GM18507 (cell line): ENCODE measurements at places on chromosomes 16 and 17.

DNA sequence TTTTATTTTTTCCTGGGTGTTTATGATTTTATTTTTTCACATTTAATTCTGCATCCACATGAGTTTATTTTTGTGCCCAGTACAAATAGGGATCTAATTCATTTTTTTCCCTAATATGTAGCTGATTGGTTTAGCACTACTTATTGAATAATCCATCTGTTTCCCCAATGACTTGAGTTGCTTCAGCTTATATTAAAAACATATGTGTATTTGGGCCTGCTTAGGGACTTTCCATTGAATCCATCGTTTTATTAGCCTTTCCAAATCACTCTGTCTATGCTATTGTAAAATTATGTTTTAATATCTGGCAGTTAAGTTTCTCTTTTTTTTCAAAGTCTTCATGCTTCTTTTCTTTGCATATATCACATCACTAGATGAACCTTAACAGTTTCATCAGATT is 42.2 kb downstream of the WWP2 start:
- DNase-seq: no peak

DNA sequence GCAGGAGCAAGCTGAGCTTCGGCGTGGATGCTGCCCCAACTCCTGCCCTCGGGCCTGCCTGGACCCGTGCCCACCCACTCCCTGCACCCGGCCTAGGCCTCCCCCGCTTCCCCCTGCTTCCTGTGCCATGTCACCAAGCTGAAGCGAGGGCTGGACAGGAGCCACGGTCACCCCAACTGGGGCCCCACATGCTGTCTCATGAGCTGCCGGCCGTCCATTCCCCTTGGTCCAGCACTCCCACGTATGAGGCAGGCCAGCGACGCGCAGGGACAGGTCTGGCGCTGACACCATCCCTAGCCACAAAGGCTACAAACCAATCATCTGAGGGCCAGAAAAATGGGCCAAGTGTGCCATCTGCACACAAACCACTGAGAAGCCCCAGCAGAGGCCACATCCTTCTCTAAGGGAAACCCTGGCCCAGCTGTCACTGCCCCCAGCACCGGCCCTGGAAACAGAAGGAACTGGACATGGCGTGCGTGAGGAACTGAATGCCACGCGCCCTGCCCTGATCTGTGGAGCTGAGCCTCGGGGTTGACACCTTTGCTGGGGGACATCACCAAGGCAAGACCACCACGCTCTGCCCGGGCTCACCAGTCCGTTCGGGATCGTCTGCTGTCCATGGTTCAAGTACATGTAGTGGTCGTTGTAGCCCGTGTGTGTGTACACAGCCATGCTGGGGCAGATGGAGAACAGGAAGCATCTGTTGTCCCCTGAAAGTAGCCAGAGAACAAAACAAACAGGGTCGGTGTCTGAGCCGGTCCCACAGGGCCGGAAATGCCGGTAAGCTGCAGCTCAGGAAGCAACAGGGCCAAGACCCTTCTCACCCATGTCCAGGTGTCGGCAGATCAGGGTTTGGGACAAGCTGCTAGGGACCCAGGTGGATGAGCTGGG is 22.2 kb downstream of the MEAK7 start:
- DNase-seq: no peak

DNA sequence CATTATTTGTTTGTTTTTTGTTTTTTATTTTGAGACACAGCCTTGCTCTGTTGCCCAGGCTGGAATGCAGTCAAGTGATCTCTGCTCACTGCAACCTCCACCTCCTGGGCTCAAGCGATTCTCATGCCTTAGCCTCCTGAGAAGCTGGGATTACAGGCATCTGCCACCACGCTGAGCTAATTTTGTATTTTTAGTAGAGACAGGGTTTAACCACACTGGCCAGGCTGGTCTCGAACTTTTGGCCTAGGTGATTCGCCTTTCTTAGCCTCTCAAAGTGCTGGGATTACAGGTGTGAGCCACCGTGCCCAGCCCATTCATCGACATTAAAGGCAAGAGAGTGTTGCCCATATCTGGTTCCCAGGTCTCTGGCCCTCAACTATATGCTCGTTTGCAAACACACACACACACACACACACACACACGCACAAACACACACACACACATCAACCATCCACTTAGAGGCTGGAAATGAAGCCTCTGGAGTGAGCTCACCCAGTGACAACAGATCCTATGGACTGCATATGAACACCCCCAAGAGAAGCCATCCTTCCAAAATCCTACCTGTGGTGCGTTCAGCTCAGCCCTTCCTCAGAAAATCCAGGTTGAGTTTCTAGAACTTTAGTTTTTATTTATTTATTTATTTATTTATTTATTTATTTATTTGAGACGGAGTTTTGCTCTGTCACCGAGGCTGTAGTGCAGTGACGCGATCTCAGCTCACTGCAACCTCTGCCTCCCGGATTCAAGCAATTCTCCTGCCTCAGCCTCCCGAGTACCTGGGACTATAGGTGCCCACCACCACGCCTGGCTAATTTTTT is 12.3 kb upstream of the SEPHS2 start:
- no peak for DNase-seq

DNA sequence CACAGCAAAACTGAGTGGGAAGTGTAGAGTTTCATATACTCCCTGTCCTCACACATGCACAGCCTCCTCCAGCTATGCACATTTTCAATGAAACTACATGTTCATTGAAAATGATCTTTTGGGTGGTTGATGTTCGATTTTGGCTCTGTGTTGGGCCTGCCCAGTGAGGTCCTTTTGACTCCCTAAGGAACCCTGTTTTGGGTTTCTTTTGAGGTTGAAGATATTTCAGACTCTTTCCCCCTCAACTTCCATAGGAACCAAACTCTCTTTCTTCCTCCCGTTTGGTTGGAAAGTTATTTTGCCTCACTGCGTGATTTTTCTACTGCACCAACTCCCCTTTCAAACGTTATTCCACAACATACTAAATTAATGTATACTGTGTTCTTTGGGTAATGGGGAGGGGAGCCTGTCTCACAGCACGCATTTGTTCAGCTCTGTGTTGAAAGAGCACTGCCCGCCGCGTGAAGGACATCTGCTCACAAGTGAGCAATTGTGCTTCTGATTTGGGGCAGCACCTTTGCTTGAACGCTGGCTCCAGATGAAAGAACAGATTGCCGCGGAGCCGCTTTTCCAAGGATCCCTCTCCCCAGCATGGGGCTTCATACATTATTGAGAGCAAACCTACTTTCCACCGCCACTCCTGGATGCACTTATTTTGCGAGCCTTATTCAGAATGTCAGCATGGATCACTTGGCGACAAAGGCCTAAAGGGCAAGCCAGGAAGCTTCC is 385.9 kb downstream of the WWOX start:
- no peak for DNase-seq

DNA sequence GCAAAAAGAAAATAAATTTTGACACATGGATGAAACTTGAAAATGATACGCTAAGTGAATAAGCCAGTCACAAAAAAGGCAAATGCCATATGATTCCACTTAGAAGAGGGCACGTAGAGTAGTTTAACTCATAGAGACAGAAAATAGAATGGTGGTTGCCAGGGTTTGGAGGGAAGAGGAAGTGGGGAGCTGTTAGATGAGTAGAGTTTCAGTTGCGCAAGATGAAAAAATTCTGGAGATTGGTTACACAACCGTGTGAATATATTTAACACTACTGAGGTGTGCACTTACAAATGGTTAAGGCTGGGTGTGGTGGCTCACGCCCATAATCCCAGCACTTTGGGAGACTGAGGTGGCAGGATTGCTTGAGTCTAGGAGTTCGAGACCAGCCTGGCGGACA is 93.4 kb upstream of the TMEM132E start:
- no peak for DNase-seq

- no peak for DNase-seq
Observed at GRCh38 chr17:30981531-30982519, 11.0 kb downstream of the RNF135 start.

DNA sequence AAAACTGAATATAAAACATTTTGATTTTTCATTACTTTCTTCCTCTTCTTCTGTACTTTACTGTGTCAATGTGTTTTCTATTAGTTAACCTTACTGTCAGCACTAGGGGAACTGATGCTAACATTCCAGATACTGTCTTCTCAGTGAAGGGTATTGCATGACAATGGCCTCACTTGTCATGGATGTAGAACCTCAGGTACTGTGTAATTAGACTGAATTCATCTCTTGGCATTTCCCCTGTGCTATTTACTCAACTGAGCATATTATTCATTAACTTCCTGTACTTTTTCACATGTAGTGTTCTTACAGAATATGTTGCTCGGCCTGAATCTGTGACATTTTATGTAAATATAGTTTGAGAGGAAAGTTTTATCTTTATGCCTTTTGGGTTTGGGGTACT is 237.0 kb downstream of the CA10 start:
- DNase-seq: no peak

GRCh38 chr17:65261152-65261551 is 124.0 kb downstream of the RGS9 start:
- no peak for DNase-seq

GRCh38 chr16:25523183-25523582 is 168.6 kb upstream of the HS3ST4 start:
- no peak for DNase-seq

- no peak for DNase-seq
Observed at GRCh38 chr16:54051821-54052220, 234.8 kb downstream of the IRX3 start.

GRCh38 chr17:56849131-56849530 is 15.2 kb downstream of the DGKE start:
- no peak for DNase-seq

GRCh38 chr16:84700446-84701300 is 873 bp downstream of the USP10 start:
- no peak for DNase-seq

- no peak for DNase-seq
Observed at GRCh38 chr16:64983963-64984362, 137.9 kb downstream of the CDH11 start.

GRCh38 chr17:60901806-60902205 is 224.2 kb downstream of the BCAS3 start:
- DNase-seq: no peak

GRCh38 chr17:12592941-12593340 is 72.7 kb upstream of the MYOCD start:
- DNase-seq: no peak

- no peak for DNase-seq
Observed at GRCh38 chr17:34858591-34859565, 102.4 kb downstream of the CCT6B start.

DNA sequence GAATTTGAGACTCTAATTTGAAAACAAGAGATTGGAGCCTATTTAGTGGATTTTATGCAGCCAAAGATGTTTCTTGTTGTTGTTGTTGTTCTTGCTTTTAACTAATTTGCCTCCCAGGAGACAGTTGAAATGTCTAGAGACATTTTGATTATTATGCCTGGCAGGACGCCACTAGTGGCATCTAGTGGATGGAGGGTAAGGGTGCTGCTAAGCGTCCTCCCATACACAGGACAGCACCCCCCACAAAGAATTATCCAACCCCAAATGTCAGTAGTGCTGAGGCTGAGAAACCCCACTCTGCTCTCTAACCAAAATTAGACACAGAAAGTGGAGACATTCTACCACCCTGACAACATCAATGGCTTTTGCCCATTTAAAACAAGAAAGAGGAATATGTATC is 15.4 kb upstream of the HSBP1 start:
- no peak for DNase-seq

GRCh38 chr16:76193906-76194615 is 83.1 kb upstream of the CNTNAP4 start:
- no peak for DNase-seq

DNA sequence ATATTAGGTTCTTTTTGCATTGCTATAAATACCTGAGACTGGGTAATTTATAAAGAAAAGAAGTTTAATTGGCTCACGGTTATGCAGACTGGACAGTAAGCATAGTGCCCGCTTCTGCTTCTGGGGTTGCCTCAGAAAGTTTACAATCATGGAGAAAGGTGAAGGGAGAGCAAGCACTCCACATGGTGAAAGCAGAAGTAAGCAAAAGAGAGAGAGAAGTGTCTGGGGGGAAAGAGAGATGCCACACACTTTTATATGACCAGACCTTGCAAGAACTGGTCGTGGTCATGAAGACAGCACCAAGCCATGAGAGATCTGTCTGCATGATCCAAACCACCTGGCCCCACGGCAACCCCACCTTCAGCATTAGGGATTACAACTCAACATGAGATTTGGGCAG is 45.4 kb downstream of the KCNJ16 start:
- DNase-seq: no peak

- no peak for DNase-seq
Observed at GRCh38 chr17:7912927-7913524, 3.1 kb downstream of the RNF227 start.

DNA sequence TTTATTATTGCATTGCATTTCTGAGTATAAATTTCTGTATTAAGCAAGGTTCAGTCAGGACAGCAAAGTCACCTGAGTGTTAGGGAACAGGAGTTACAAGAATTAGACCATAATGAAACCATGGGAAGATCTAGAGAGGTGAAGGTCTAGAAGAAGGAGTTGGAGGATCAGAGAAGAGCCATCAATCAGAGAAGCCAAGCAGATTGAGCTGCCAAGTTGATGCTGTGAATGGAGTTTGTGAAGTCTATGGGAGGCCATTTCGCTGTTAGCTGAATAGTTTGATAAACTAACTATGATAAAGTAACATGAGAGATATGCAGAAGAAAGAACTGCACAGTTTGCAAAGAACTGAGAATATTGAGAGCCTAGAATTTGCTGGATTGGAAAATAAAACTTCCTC is 40.4 kb downstream of the FBXL20 start:
- DNase-seq: no peak

DNA sequence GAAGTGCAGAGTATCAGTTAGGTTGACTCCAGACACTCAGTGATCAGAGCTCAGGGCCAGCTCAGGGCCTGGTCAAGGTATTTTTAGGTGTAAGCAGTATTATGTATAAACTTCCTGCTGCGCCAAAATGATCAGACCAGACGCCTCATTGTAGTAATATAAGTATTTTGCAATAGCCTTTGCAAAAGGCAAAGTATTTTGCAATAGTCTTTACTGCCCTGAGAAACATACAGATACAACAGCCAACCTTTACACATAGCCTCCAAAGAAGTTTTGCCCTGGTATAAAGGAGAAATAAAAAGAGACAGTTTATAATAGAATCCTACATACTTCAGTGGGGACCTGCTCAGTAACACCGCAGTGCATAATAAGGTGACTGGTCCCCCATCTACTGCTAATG is 333.0 kb upstream of the EEF2KMT start:
- DNase-seq: no peak

DNA sequence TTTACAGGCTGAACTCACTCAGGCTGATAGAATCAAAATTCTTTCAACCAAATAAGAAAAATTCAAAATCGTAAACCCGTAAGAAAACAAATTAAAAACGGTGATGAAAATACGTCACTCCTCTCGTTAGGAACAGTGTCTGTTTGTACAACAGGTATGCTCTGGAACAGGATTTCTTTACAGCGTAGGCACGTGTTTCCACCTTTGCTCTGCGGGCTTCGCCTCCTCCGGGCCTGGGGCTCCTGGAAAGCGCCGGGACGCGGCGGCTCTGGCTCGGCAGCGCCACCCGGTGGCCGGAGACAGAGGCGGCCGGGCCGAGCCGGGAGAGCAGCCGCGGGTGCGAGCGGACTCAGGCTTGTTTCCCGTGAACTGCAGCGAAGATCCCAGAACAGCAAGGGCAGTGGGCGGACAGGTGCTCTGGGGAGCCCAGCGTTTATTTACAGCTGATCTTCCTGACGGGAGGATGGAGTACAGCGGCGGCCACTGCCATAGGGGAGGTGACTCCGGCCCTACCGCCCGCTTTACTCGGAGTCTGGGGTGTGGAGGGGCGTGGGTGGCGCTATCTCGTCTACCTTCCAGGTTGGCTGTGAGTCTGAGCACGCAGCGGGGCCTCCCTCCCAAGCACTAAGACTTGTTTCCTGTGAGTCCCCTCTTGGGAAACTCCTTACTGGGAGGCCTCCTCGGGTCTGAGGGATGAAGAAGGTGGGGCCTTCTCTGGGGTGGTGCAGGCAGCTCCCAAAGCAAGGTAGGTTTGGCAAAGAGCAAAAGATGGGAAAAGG is 40.5 kb upstream of the ATP2A3 start:
- DNase-seq: peak; percentile 72
